ENCODE measurements at places on chromosomes 16 and 17.
A peak's percentile ranks its signal among the peaks of the same experiment; 100 is the strongest.

DNA sequence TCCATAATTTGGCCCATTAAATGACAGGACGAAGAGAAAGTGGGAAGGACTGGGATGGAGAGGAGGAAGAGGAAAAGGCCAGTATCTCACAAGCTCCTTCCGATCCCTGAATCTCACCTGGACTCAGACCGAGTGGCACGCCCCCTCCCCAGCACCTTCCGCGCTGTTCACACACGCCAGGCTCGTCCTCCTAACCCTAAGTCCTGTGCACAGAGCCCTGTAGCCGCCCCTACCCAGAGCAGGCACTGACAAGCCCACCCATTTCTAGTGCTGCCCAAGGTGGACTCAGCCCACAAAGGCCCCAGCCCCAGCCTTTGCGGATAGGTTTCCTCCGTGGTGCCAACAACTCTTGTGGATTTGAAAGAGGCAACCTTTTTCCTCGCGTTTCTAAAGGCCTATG is 9.2 kb downstream of the HS3ST3B1 start:
- DNase-seq: no peak

DNA sequence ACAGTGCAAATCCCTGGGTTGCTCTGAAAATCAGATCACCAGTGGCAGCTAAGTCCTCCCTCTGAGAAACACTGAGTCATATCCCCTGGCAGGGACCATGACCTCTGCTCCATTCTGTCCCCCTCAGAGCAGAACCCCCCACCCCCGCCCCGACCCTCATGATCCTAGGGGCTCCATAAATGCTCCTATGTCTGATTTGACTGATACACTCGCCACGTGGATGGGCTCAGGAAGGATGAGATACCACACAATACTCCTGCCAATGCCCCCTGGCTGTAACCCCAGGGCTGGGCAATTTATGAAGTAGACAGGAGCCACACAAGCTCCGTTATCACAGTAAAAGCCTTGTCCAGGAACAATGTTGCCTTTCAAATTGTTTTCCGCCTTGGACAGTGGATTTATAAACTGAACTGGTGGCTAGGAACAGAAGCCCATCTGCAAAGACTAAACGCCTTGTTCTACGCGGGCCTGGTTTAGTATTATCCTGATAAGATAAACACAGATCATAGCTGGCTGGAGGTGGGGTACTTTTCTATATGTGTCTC is 394.8 kb downstream of the SLC39A11 start:
- no peak for DNase-seq

GRCh38 chr16:11066261-11066870 is 122.0 kb downstream of the CLEC16A start:
- DNase-seq: no peak

DNA sequence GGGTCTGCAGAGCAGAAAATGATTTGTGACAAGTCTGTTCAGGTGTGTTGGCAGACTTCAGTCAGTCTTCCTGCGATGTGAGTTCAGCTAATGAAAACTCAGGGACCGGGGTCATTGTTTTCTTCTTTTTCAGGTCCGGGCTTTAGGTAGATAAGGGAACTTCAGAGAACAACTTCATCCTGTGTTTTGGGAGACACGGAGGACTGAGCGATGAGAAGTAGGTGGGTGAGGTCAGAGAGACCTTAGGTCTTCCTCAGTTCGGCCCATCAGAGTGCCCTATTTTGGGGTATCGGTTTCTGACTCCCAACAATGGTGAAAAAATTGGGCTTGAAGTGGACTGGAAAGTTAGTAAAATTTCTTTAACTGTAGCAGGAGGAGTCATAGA is 88.9 kb upstream of the ATF7IP2 start:
- DNase-seq: no peak

DNA sequence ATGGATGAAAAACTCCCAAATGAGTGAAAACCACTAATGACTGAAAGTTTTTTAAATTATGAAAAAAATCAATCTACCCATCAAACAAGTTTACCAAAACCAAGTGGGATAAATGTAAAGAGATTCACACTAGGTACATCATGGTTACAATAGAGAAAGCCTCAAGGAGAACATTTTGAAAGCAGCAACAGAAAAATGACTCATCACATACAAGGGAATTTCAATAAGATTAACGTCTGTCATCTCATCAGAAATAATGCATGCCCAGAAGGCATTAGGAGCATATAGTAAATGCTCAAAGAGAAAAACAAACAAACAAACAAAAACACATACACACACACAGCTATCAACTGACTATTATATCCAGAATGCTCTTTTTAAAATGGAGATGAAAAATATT is 261.8 kb upstream of the KIF2B start:
- DNase-seq: no peak

DNA sequence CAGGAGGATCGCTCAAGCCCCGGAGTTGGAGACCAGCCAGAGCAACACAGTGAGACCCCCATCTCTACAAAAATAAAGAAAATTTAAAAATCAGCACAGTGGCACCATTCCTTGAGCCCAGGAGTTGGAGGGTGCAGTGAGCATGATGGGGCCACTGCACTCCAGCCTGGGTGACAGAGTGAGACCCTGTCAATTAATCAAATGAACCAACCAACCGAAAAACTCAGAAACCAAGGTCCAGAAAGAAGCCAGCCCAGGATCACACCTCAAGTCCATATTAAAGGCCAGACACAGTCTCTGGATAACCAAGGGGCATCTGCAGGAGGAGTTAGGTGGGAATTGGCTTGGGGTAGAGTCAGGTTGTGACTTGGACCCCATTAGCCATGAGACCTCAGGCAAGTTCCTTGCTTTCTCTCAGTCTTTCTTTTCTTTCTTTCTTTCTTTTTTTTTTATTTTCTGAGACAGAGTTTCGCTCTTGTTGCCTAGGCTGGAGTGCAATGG is 2.4 kb downstream of the HSD17B1 start:
- no peak for DNase-seq

DNA sequence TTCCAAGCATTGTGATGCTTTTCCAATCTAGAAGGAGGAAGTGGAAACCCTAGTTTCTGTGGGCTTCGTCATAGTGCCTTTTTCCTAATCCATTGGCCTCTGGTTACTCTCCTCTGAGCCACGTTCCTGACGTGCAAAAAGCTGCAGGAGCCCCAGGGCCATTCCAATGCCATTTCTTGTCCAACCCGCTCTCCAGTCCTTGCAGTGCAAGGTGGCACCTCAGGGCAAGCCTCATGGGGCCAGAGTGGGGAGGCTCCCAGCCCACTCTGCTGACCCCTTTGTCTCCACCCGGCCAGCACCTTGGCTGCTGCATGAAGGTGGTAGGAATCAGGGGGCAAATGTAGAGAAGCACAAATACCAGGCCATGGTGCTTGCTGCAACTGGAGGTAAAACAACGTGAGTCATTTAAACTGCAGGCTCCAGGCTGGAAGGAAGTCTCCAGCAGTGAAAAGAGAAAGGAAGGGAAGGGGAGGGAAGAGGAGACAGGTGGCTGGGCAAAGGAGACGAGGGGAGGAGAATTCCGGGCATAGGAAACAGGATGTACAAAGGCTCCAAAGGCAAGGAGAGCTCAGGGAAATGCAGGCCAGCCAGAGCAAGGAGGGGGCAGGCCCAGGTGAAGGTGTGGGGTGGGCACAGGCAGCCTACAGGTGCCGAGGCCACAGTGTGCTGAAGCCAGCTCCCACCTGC is 168.2 kb upstream of the TNRC6C start:
- DNase-seq: no peak

GRCh38 chr17:17172001-17172939 is 33.9 kb downstream of the PLD6 start:
- DNase-seq: no peak

DNA sequence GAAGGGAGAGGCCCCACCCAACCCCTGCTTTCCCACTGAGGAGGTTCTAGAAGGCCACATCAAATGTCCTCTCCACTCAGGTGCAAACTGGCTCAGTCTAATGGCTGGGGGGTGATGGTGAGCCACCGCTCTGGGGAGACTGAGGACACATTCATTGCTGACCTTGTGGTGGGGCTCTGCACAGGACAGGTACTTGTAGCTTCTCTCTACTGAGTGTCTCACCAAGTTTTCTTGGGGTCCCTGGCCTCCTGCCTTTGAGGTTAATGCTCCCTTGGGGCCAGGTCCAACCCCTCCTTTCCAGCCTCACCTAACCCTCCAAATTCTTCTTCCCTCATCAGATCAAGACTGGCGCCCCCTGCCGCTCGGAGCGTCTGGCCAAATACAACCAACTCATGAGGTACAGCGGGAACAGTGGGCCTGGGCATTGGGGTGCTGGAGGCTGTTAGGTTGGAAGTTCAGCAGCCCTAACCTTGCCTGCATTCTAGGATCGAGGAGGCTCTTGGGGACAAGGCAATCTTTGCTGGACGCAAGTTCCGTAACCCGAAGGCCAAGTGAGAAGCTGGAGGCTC is 5.7 kb downstream of the ENO3 start:
- peak; percentile 64 for DNase-seq

GRCh38 chr16:57759541-57760356 is 24.2 kb downstream of the KATNB1 start:
- DNase-seq: no peak

DNA sequence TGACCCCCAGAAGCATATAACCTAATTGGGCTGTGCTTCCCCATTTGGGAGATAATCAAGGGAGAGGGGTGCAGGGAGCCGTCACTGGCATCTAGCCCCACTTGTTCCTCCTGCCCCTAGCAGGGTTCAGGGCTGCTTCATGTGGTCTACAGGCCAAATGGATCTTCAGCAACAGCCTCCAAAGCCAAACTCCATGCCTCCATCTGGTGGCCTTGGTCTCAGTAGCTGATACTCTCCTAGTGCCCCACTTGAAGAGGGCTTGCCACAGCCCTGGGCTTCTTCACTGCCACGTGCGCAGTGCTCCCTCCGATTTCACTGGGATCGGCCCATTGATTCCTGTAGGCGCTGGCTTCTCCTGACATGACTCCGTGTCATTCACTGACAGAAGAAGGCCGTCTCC is 24.6 kb downstream of the LYRM9 start:
- no peak for DNase-seq

DNA sequence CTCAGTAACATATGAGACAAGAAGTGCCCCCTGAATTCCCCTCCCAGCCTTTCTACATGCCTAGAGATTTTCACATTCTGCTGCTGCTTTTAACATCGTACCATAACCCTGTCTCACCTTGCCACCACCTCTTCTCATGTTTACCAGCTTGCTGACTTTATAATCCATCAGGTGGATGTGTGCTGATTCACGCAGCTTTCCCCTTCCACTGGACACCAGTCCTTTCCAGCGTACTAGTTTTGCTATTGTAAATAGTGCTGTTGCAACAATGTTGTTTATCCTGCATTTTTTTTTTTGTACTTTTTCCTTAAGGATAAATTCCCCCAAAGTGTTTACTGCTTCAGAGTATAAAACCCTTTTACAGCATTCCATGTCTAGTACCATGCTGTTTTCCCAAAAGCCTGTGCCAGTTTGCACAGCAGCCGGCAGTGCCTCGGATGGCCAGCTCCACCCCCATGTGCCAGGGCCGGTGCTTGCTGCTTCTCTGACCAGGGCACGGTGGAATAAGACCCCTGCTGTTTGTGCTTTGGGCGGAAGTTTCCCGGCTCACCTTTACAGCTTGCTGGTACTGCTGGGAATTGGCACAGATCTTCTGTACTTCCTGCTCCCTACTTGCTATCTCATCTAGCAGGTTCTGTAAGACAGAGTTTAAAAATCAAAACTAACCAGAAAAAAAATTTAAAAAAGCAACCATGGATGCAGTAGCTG is 41.3 kb downstream of the UBN1 start:
- no peak for DNase-seq

- DNase-seq: no peak
Observed at GRCh38 chr17:41484920-41485904, 4.3 kb upstream of the KRT35 start.

DNA sequence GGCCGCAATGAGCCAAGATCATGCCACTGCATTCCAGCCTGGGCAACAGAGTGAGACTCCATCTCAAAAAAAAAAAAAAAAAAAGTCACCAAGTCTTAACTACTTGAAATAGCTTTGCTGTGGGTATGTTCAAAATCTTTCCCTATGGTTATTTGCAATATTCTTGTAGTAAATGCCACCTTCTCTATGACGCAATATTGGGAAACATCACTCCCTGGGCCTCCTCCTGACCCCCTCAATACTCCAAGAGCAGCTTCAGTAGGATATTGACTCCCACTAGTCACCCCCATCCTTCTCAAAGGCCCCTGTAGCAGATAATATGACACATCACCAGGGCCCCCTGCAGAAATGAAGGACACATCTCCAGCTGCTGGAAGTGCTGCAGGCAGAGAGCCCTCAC is 137.8 kb downstream of the AIPL1 start:
- DNase-seq: no peak

GRCh38 chr17:41383690-41384089 is 1.6 kb upstream of the KRT34 start:
- no peak for DNase-seq

DNA sequence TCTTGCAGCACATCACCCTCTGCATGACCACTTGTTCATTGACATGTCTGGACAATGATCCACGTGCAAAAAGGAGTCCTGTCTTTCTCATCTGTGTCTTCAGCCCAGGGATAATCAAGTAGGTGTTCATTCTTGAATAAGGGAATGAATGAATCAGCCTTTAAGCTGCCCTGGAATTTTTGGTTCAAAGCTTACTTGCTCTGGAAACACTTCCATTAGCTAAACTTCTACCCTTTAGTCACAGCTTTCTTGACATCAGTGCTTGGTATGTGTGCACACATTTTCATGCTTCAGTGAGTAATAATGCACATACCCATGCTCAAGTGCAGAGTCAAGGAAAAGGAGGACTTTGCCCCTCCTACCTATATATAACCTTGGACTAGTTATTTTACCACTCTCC is 103.0 kb upstream of the CDH13 start:
- no peak for DNase-seq

GRCh38 chr17:45149669-45150664 is 1.7 kb downstream of the HEXIM1 start:
- peak; percentile 55 for DNase-seq

DNA sequence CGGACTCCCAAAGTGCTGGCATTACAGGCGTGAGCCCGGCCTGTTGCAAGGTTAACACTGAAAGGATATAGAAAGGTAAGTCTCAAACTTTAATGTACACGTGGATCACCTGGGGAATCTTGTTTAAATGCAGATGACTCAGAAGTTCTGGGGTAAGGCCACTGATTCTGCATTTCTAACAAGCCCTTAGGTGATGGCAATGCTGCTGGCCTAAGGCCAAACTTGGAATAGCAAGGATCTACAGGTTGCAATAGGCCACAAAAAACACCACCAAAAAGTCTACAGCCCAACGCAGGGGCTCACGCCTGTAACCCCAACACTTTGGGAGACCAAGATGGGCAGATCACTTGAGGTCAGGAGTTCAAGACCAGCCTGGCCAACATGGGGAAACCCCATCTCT is 4.2 kb downstream of the CMTM4 start:
- no peak for DNase-seq

DNA sequence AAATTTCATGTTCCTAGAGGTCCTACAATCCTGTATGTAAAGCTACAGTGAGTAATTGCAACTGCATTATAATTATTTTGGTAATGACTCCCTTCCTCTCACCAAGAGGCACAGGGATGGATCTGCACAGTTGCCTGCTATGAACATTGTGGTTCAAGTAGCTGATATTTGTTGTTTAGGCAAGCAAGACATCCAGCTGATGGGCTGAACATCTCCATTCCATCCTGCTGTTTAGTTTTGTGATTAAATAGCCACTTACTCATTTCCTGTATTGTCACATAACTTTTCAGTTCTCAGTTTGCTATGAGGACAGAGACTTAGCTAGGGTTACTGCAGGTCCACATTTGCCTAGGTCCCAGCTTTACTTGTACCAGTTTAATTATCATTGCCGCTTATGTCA is 181.2 kb upstream of the TBX2 start:
- no peak for DNase-seq

GRCh38 chr16:12679660-12680272 is 123.9 kb downstream of the CPPED1 start:
- no peak for DNase-seq
